ENCODE measurements at places on chromosomes 1 and 21. TPM values are rescaled to one million over a fixed set of nuclear protein-coding genes. Genes with fewer than 3 reads are reported as not detected.

The ANKRD35 gene
- 0.53 TPM for total RNA-seq

GRCh38 chr1:15705184-15705566, 21.1 kb downstream of the PLEKHM2 start:
- DNase-seq: no peak

The CLCNKB gene
- total RNA-seq: 0.12 TPM

GRCh38 chr1:160454371-160455152, 54.2 kb downstream of the VANGL2 start:
- no peak for DNase-seq

DNA sequence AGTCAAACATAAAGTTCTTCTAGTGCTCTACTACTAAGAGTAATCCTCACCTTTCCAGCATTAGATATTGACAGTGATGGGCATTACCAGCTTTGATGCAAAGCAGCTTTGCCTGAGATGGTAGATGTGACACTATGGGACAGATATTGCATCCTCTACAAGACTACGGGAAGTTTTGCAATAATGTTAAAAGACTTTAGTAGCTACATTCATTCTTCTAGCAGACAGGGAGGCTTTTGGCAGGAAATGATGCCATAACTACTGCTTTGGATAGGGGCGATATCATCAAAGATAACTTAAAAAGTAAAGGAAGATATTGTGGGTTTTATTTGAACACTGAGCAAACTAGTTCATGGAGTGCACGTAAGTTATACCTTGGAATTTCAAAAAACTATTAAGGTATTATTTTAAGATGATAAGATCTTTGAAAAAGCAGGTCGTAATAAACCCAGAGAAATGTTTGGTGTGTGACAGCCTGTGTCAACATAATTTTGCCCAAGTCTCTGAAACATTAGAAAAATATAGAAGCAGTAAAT, 368.3 kb upstream of the TMPRSS15 start:
- no peak for DNase-seq

GRCh38 chr1:41328780-41329640, 32.2 kb upstream of the FOXO6 start:
- DNase-seq: no peak

DNA sequence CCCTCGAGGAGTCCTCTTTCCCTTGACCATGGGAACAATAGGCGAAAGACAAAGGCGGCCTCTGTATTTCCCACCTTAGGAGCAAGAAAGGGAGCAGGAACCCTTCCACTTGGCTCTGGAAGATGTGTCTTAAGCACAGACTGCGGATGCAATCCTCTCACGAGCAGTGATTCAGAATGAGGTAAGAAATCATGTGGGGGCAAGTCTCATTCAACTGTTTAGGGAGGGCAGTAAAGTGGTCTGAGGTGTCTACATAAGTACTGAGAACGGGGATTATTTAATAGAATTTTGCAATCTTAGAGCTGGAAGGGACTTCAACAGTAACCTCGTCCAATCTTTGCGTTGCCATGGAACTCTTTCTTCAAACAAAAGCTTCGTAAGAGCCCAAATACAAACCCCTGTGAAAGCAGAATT, 1.6 kb upstream of the DYRK3 start:
- DNase-seq: no peak

GRCh38 chr1:205774198-205775014, 876 bp downstream of the RAB29 start:
- peak; percentile 23 for DNase-seq

DNA sequence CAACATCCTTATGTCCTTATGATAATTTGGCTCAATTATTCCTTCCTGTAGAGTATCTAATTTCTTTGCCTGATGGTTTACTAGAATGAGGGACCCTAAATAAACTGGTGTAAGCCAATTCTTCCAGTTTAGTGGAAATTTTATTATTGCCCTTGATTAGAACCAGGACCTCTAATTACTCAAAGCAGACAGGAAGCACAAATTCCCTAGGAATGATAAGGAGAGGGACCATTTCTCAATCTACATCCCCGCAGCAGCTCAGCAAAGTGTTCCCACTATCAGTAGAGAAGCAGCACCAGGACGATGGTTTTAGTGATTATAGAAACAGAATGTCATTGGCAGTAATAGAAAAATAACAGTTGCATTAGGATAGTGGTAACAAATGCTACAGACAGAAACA, 97.1 kb downstream of the PLPPR4 start:
- no peak for DNase-seq

Measured in colonic mucosa (tissue), 4 donors.